Gastrocnemius medialis (tissue), 4 donors: ENCODE measurements at places on chromosomes 5 and 9. TPM values are rescaled to one million over a fixed set of nuclear protein-coding genes. Genes with fewer than 3 reads are reported as not detected.

TAS2R1 gene
- total RNA-seq = not detected

IFNA4 gene
- not detected for total RNA-seq

RAB3C gene
- 0.02 TPM for total RNA-seq

CDC42SE2 gene
- 26.5 TPM for total RNA-seq

SGCD gene
- total RNA-seq = 53.5 TPM

CCNH gene
- total RNA-seq = 48.1 TPM

ENHO gene
- 0.65 TPM for total RNA-seq

TLR4 gene
- total RNA-seq = 7.5 TPM

PRR7 gene
- total RNA-seq = 1.4 TPM

SLC34A3 gene
- not detected for total RNA-seq

SLC6A3 gene
- total RNA-seq = not detected

ZFR gene
- total RNA-seq = 89.0 TPM

C5orf52 gene
- not detected for total RNA-seq

ZNF169 gene
- 1.00 TPM for total RNA-seq

NPDC1 gene
- total RNA-seq = 17.3 TPM

BASP1 gene
- total RNA-seq = 4.0 TPM

OBP2B gene
- total RNA-seq = not detected

IFNA16 gene
- not detected for total RNA-seq

DNAJA1 gene
- 48.7 TPM for total RNA-seq

SNX18 gene
- 18.4 TPM for total RNA-seq

ZBED3 gene
- 1.2 TPM for total RNA-seq

OR1J2 gene
- not detected for total RNA-seq

C5orf63 gene
- 3.6 TPM for total RNA-seq

DNAH5 gene
- total RNA-seq = not detected

SLC45A2 gene
- not detected for total RNA-seq

CARTPT gene
- total RNA-seq = not detected

ADAMTS6 gene
- 0.05 TPM for total RNA-seq

ACOT12 gene
- total RNA-seq = 0.53 TPM

DIAPH1 gene
- 324 TPM for total RNA-seq

TSPAN17 gene
- total RNA-seq = 31.1 TPM

SV2C gene
- not detected for total RNA-seq

FAM169A gene
- total RNA-seq = 0.53 TPM

PCDH1 gene
- 15.9 TPM for total RNA-seq

WDR38 gene
- total RNA-seq = not detected

CCL21 gene
- total RNA-seq = 0.91 TPM

RETREG1 gene
- 380 TPM for total RNA-seq

LCN9 gene
- total RNA-seq = not detected

CER1 gene
- not detected for total RNA-seq

KCNIP1 gene
- total RNA-seq = not detected

GCNT1 gene
- 5.0 TPM for total RNA-seq

TAL2 gene
- total RNA-seq = not detected

GFI1B gene
- not detected for total RNA-seq

SLC1A3 gene
- total RNA-seq = 5.3 TPM

BAAT gene
- total RNA-seq = 1.2 TPM

AGXT2 gene
- 0.20 TPM for total RNA-seq

CDX1 gene
- not detected for total RNA-seq

SPAAR gene
- 4.4 TPM for total RNA-seq

PTCH1 gene
- total RNA-seq = 6.9 TPM

CD14 gene
- total RNA-seq = 22.9 TPM
